ENCODE measurements at places on chromosomes 5 and 9.

GRCh38 chr5:15322421-15322820, 177.6 kb upstream of the FBXL7 start:
- no peak for DNase-seq

- no peak for DNase-seq
These were observed 147.3 kb upstream of the FST start for GRCh38 chr5:53333160-53333559.

DNA sequence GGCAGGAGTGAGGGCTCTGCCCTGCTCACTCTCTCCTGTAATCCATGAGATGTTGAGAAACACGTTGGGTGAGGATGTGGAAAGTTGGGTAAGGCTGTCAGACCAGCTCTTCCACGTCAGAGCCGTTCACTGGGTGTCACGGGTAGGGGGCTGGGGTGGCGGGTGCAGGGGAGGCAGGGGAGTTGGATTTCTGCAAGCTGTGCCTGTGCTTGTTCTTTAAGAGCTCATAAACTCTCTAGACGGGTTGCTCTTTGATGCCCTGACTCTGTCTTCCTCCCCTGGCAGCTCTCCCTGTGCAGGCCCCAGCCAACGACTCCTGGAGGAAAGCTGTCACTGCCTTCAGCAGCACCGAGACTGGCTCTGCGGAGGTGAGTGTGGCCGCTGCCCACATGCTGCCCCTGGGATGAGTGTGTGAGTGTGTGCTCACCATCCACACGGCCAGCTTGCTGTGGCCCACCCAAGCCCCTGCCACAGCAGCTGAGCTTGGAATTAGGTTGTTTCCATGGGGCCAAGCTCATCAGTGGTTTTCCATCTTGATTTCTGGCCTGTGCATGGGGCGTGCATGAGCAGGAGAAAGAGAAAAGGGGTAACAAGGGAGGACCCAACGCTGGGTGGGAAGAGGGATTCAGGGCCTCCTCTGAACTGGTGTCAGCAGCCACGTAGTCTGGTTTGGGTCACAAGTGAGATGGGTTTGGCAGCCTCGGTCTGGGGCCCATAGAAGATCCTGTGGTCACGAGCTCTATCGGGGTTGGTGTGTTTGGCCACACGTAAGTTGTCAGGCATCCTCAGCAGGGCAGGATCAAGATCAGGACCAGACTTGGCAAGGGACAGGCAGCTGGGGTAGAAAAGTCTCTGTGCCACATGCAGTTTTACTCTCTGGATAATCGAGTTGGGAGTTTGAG, 21.0 kb upstream of the POMT1 start:
- DNase-seq, result no peak

DNA sequence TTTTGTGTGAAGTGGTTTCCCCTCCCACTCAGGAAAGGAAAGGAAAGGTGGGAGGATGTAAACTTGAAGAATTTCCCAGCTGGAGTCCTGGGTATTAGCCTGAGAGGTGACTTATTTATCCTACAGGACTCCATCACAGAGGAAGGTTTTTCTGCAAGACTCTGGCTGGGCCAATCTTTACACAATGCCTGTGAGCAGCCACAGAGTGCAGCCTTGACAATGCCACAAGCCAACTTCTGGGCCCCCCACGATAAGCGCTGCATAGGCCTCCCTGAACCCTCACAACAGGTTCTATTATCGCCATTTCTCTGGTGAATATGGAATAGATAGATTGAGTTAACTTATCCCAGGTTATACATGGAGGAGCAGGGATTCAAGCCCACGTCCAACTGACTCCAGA, 12.4 kb downstream of the TTC39B start:
- no peak for DNase-seq

DNA sequence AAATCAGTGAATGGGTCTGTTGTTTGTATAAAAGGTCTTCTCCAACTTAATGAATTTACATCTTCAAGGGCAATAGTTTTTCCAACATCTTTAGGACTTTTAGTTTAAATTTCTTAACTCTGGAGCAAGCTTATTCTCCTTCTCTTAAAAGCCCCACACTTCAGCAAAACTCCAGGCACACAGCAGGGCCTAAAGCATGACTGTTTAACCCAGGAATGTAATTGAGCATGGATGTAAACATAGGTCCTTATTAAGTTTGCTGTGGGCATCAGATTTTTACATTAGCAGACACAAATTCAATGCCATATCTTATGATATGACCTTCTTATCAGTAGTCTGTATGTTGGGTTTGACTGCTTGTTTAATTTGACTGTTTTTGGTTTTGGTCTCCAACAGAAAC, 78.9 kb downstream of the ABCA1 start:
- no peak for DNase-seq
